ENCODE measurements at places on chromosomes 2 and 18. TPM values are rescaled to one million over a fixed set of nuclear protein-coding genes. Genes with fewer than 3 reads are reported as not detected.
A peak's percentile ranks its signal among the peaks of the same experiment; 100 is the strongest.

The CDH19 gene
- not detected for total RNA-seq

The DNAH6 gene
- total RNA-seq, result not detected

DNA sequence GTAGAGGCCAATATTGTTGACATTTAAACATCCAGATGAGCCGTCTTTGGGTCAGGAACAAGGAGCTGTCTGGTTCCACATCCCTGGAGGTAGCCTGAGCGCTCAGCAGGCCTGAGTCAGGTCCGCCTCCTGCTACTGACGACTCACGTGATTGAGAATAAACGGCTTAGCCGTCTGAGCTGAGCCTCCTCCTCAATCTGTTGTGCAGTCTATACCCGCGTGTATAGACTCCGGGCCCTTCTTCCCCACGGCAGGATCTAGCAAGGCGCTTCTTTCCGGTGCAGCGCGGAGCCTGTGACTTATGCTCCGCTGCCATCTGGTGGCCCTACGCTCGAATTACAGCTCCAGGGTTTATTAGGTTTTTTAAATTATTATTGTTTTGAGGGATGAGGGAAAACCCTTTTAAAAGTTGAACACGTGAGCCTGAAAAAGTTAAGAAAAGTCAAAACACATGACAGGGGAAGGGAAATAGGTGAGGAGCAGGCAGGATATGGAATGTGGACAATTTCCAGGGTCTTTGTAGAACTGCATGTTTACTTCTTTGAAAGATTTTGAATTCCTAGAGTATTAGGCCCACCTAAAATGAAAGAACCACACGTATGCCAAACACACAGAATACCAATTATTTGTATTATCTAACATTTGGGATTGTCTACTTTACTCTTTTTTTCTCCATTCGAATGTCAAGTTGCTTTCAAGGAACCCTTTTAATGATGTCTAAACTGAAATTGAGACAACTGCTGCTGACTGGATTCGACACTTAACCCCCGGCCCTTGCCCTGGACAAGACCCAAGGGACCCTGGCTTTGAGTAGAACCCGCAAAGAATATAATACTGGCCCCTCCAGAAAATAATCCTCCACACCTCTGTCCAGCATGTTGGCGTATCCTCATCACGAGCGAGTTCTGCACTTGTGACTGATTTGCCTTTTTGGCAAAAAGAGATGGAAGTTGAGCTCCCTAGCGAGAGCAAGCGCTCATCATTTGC is 112.4 kb upstream of the ZNF236 start:
- peak; percentile 39 for DNase-seq

DNA sequence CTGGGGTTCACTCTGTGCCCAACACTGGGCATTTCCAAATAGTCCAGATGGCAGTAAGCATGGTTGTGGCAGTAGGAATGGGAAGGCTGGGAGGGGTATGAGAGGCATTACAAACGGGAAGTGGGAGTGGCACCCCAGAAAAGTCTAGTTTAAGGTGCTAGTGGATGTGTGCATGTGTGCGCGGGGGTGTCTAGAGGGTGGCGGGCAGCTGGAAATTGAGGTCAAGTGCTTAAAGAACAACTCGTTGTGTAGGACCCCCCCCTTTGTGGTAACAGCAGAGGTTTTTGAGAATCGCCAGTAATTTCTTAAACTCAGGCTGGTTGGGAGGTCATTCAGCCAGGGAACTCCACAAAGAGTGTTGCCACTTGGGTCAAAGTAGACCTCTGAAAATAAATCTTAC is 69.9 kb downstream of the RHBDD1 start:
- DNase-seq, result no peak

- DNase-seq, result no peak
These were observed 68.9 kb upstream of the BOD1L2 start for GRCh38 chr18:57077786-57078552.

Measured in PC-9 (cell line).